ENCODE measurements at places on chromosomes 11 and 22.

GRCh38 chr11:64400667-64401066, 41.7 kb downstream of the RPS6KA4 start:
- DNase-seq: no peak

DNA sequence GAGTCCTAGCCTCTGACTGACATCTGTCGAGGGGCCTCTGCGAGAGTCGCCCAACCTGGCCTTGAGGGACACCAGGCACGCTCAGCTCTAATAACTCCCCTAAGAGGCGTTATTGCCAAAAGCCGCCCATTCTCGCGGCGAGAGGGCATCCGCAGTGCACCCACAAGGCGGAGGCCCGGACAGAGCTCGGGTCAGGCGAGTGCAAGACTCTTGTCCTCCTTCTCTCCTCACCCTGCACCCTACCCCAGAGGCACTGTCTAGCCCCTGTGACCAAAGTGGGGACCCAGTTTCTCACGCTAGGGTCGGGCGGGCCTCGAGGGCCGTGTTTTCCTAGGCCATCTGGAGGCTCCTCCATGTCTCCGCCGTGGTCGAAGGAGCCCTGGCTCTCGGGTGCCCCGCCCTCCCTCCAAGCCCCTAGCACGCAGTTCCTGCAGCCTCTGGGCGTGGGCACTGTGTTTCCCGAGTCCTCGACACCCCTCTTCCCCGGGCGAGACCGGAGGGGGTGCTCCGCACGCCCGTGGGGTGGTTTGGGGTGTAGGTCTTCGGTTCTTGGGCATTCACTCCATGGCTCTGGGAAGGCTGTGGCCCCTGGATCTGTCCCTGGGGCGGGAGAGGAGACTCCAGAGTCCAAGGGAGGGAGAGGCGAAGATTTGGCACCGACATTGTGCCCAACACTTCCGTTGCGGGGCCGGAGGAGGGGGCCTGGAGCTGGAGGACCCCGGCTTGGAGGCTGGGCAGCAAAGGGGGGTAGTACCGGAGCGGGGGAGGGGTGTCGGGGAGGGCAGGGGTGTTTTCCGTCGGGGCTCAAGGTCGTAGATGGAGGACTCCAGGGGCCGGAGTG, 1.0 kb downstream of the CHRM4 start:
- DNase-seq: no peak

- DNase-seq: no peak
Observed at GRCh38 chr22:44004104-44004460, 20.0 kb upstream of the PARVB start.

GRCh38 chr11:60305906-60306619, 21.0 kb upstream of the MS4A6E start:
- DNase-seq: no peak

DNA sequence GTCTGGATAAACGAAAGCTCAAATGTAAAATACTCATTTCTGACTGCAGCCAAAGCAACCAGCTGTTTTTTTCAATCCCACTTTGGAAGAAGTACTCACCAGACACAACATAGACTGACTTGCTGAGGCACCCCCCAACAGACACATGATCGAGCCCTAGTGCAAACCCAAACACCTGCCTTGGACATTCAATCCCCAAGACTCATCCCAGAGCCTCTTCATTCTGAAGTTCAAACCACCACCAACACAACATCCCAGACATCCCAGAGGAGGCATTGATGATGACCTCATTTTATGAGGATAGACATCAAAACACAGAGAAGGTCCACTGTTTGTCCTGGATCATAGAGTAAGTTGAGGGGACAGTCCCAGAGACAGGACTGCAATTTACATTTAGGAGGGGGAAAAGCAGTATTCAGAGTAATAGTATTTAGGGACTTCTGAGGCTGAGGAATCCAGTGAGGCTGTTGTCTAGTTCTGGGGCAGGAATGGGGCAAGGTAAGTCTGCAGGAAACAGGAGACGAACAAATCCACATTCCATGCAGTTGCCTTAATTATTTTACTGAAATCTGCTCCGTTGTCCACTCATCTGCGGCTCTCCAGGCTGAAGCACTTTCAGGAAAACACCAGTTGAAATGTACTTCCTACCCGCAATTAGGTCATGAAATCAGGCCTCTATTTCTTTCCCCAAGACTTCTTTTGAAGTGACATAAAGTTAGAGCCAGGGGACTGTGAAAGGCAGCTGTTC, 54.8 kb downstream of the CLPB start:
- no peak for DNase-seq

GRCh38 chr22:19740586-19740985, 17.2 kb downstream of the GP1BB start:
- DNase-seq: no peak

DNA sequence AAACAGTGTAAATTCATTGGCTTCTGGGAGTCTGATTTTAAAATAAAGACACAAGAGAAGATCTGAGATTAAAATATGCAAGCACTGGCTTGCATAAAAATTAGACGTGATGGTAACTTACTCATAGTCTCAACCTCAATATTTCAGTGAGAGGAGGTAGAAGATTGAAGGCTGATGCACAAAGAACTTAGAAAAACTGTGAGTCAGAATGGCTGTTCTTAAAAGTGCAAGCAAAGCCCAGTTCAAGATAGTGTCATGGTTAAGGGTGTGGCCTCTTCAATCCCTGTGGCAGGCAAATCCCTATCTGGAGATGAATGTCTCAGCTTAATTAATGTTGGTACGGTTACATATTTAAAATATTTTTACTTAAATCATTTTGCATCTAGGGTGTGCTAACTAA, 33.6 kb upstream of the FIBIN start:
- peak; percentile 76 for DNase-seq

- DNase-seq: no peak
Observed at GRCh38 chr11:57512646-57513451, 2.7 kb downstream of the SLC43A1 start.

DNA sequence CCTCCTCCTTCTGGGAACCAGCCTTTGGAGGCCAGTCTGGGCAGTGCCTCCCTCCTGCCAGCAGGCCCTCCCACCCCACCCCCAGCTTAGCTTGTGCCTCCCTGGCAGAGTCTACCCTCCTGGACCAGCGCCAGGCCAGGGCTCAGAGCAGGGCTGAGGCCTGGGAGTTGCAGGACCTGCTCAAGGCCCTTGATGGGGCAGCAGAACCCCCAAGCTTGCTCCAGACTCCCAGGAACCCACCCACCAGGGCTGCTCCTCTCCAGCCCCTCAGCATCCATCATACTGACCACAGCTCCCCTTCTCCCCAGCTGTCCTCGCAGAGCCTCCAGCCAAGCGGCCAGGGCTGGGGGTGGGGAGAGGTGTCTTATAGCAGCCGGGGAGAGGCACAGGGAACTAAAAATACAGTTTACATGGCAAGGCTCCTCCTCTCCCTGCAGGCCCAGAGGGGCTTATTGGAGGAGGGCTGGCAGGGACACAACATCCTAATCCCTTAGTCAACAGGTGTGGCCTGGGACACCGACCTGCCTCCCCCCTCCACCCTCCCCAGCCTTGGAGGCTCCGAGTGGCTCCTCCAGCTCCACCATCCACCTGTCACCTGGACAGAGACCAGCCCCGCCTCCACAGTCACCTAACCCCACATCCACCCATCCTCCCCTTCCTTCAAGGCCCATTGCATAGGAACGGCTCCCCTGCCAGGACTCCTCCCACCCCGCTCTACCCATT, 5.2 kb upstream of the MB start:
- DNase-seq: no peak

DNA sequence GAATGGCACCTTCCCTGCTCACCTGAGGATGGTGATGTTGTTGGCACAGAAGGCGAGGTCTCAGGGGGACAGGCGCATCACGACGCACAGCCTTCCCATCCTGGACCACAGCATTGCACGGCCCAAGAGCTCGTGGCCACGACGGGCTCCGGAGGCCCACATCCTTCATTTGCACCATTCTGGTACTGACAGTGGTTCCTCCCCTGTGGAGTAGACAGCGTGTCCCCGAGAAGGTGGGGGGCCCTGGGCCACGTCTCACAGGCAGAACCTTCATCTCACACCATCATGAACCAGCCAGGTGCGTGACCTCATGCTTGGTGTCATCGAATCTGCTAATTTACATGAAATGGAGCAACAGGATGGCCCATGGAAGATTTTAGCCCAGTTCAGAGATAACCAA, 180.0 kb downstream of the CTTN start:
- DNase-seq: no peak

GRCh38 chr22:39655004-39655579, 84.5 kb downstream of the CACNA1I start:
- DNase-seq: no peak

DNA sequence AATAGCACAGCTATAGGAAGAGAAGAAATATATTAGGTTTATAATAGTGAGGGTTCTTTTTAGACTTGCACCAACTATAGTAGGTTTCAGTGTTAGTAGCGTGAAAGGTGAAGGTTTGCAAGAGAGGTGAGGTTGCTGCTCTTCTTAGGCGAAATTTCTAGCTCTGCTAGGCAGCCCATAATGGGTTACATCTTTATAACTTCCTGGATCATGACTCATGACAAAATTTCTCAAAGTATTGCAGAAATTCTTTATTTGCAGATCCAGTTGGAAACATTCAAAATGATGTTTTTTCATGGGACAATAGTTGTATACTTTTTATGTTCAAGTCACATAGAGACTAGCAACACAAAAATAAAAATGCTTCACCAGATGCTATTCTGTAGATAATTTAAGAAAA, 260.0 kb downstream of the SOX6 start:
- peak; percentile 37 for DNase-seq

- peak; percentile 29 for DNase-seq
Observed at GRCh38 chr11:14318581-14318981, 40.4 kb downstream of the RRAS2 start.

DNA sequence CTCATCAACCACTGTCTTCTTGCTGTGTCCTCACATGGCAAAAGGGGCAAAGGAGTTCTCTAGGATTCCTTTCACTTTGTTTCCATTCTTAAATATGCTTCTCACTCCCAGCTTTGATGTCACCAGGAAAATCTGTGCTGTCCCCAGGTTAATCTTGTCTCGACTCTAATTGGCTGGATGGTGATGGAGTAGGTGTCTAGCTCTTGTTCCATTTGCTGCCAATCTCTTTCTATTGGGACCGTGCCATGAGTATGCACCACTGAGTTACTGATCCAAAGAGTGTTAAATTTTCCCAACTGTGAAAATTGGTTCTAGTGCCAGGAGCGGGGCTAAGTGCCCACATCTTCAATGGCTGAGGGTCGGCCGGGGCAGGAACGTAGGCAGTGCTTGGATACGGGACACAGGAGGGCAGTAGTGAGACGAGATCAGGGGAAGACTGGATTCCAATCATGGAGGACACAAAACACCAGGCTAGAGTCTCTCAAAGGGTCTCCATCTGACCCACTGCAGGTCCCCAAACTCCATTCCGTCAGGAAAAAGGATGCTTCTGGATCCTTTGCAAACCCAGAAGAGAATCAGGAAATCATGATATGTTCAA, 47.7 kb upstream of the CSNK2A3 start:
- no peak for DNase-seq

GRCh38 chr22:27972732-27973698, 54.0 kb upstream of the PITPNB start:
- DNase-seq: no peak

DNA sequence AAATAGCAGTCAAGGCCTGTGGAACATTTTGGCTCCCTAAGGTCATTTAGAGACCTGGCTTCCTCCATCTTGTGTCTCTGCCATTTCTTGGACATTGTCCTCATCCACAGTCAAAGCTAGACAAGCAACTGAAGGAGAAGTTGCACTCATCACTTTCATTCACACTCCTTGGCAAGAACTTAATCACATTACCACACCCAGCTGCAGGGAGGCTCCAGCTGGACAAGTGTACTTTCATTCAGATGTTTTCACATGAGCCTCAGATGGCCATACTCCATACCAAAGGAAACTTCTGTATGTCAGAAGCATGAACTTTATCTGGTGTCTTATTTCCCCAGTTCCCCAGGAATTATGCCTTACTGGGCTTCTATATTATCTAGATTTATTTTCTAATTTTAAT, 537.4 kb downstream of the TMEM135 start:
- no peak for DNase-seq

- peak; percentile 14 for DNase-seq
Observed at GRCh38 chr11:119664063-119664572, 64.9 kb downstream of the NECTIN1 start.

GRCh38 chr22:22866381-22867111, 21.1 kb upstream of the IGLL5 start:
- no peak for DNase-seq

DNA sequence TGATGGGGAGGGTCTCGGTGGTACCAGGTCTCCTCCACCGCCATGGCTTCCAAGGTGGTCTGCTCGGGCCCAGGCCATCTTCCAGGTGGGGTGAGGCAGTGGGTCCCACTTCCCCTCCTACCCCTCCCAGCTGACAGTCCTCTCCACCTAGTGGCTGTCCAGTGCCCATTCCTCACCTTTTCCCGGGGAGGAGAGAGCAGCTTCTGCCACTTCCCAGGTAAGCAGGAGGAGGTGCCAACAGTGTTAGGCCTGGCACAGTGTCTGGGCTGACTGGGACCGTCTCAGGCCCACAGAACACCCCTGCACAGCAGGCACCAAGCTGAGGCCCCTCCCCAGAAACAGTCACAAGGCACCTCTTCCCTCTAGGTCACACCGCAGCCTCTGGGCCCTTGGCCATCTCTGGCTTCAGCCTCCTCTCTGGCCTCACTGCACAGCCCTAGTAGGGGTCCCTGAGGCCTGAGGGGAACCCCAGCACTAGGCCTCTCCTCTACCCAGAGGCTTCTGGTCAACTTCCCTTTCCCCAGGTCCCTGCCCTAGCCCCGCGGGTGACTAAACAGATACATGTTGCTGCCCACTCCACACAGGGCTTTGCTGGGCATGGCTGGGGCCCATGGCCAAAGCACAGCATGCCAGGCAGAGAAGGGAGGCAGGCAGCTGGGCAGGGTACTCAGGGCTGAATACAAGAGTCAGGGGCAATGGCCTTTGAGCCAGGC, 2.3 kb upstream of the ANKRD13D start:
- no peak for DNase-seq

GRCh38 chr11:61280883-61281580, 14.1 kb downstream of the VWCE start:
- no peak for DNase-seq

GRCh38 chr22:27719535-27720227, 81.9 kb downstream of the MN1 start:
- peak; percentile 32 for DNase-seq

GRCh38 chr11:17169876-17170275, 37.9 kb downstream of the PIK3C2A start:
- DNase-seq: no peak
